ENCODE measurements at places on chromosomes 2 and 18.

GRCh38 chr2:239168575-239168974 lies 232.2 kb downstream of the HDAC4 start:
- peak; percentile 20 for DNase-seq

DNA sequence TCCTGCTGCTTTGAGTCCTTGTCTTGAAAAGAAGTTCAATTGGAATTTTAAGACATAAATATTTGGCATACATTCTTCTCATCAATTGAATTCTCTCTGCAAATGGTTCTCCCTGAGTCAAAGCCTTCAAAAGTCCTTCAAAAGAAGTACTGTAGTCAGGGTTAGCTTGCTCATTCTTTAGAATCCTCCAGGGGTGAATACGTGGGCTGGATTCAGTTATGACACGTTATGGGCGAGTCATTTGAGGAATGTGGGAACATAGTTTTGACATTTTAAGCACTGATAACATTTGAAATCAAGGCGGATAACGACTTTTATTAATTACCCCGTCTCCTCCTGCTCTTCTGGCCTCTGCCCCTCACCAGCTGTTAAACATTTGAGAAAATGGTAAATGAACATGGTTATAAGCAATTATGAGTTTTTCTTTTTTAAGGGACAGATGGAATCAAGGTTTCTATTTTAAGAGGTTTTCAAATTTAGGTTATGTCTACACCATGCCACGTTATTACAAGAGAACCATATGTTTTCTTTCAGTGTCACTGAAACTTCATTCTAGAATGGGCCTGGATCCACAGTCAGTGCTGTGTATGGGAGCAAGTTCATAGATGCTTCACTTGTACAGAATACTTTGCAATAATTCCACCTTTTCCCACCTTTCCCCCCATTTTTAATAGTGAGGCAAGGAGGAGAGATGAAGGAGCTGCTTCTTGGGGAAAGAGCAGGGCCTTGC lies 273.1 kb downstream of the TSN start:
- DNase-seq, result no peak

DNA sequence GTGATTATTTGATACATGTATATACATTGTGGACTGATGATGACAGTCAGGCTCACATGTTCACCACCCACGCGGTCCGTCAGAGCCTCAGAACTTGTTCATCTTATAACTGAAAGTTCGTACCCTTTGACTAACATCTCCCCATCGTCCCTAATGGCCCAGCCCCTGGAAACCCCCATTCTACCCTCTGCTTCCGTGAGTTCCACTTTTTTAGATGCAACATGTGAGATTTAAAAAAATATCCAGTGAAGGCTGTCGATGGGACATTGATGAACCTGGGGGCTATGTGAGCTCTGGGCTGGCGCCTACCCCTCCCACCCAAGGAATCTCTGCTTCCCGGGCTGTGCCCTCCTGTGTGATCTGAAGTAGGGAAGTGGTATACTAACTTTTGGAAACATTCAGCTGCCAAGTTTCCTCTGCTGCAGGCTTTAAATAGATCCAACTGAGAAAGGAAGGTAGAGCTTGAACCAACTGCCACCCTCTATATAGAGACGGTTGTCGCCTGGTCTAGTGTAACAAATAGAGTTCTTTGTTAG lies 163.8 kb downstream of the FAM210A start:
- no peak for DNase-seq

DNA sequence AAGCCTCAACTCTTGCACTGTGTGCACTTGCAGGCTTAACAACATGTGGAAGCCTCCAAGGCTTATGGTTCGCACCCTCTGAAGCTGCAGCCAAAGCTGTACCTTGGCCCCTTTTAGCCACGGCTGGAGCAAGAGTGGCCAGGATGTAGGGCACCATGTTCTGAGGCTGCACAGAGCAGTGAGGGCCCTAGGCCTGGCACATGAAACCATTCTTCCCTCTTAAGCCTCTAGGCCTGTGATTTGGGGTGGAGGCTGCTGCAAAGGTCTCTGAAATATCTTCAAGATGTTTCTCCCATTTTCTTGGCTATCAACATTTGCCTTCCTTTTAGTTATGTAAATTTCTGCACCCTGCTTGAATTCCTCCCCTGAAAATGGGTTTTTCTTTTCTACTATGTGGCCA lies 161.9 kb upstream of the SPATS2L start:
- no peak for DNase-seq

DNA sequence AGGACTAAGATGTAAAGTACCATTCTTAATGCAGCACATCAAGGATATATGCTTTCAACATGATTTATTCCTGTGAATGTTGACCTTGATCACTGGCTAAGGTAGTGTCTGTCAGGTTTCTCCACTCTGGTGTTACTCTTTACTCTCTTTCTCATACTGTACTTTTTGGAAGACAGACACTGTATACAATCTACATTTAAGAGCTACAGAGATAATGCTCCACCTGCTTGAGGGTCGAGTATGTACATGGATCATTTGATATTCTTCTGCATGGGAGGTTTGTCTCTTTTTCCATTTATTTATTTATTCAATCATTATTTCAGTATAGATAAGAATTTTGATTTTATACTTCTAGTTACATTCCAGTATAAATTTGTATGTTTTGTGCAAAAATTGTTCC lies 199.5 kb upstream of the RGPD4 start:
- DNase-seq, result no peak

DNA sequence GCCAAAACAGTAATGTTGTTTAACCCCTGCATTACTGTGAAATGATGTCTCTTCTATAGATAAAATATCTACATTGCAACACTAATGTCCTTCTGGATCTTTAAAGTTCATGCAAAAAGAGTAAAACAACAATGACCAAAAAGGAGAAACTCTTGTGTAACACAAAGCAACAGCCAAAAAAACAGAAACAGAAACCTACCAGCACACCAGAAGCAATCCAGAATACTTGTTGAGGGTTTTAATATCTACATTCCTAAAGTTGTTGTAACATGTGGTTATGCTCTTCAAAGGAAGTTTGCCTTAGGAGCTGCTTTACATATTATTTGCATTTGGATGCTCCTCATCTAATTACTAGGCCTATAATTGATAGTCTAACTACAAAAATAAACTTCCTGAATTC lies 157.2 kb downstream of the BABAM2 start:
- no peak for DNase-seq

- no peak for DNase-seq
These were observed 116.4 kb downstream of the LYPD6 start for GRCh38 chr2:149446748-149447147.

- DNase-seq, result no peak
These were observed 142.9 kb downstream of the PLCL1 start for GRCh38 chr2:197947219-197947757.

All from right hindlimb (tissue), 1 donor.